ENCODE measurements at places on chromosomes 13 and 19.

- no peak for DNase-seq
Observed at GRCh38 chr19:57559008-57559403, 657 bp downstream of the ZNF550 start.

- DNase-seq, result no peak
Observed at GRCh38 chr13:25143706-25144105, 28.4 kb downstream of the AMER2 start.

GRCh38 chr19:53172889-53173288, 14.0 kb upstream of the ZNF347 start:
- no peak for DNase-seq

- no peak for DNase-seq
Observed at GRCh38 chr13:30607908-30608307, 9.8 kb upstream of the USPL1 start.

GRCh38 chr13:85089186-85089585, 710.0 kb downstream of the SLITRK6 start:
- DNase-seq, result no peak

DNA sequence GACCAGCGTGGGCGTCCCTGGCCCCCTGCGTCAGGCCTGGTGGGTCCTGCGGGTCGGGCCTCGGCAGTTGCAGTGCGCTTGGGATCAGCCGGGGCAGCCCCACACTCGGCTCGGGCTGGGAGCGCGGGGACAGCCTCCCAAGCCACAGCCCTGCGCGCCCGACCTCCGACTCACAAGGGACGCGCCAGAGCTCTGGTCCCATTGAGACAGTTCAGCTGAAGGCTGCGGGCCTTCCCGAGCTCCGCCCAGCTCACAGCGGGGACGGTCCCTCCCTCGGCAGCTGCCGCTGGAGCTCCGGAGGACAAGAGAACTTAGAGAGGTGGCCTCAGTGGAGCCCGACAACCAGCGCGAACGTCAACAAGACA, 45.7 kb upstream of the ZNF730 start:
- DNase-seq, result no peak

DNA sequence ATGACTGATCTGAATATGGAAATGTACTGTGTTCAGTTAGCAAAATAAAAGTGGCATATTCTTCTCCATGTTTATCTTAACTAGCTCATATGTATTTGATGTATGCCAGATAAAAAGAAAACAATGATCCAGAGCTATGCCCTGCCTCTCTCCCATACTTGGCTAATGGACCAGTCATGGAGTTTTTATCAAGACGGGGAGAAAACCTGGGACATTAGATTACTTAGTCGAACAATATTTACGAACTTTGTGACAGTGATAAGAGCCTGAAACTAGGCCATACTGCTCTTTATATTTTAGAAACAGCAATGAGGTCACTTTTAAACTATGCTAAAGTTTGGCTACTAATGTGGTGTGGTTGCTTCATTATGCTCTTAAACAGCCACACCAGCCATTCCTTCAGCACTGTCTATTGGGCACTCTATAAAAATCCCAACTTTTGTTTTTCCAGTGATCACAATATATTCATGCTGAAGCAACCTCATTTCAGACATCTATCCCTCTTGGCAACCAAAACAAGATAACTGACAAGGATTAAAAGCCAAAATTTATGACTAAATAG, 265.0 kb downstream of the FGF14 start:
- DNase-seq, result no peak

GRCh38 chr13:110317496-110318195, 10.6 kb downstream of the COL4A2 start:
- no peak for DNase-seq

GRCh38 chr13:100520936-100521850, 67.4 kb downstream of the GGACT start:
- DNase-seq, result no peak

GRCh38 chr19:49423985-49424303, 703 bp upstream of the PTH2 start:
- DNase-seq, result no peak

- no peak for DNase-seq
Observed at GRCh38 chr13:46654951-46655350, 102.0 kb downstream of the LRCH1 start.

- DNase-seq, result peak; percentile 89
Observed at GRCh38 chr19:19821366-19821951, at the start of gene ZNF506. TSS of gene ZNF506 (minus strand) at chr19:19821750. CDS start at chr19:19821603, 147 bp downstream.

- no peak for DNase-seq
Observed at GRCh38 chr19:16127080-16127479, 15.4 kb downstream of the RAB8A start.

GRCh38 chr19:2026770-2027169, 11.3 kb upstream of the BTBD2 start:
- DNase-seq, result no peak

DNA sequence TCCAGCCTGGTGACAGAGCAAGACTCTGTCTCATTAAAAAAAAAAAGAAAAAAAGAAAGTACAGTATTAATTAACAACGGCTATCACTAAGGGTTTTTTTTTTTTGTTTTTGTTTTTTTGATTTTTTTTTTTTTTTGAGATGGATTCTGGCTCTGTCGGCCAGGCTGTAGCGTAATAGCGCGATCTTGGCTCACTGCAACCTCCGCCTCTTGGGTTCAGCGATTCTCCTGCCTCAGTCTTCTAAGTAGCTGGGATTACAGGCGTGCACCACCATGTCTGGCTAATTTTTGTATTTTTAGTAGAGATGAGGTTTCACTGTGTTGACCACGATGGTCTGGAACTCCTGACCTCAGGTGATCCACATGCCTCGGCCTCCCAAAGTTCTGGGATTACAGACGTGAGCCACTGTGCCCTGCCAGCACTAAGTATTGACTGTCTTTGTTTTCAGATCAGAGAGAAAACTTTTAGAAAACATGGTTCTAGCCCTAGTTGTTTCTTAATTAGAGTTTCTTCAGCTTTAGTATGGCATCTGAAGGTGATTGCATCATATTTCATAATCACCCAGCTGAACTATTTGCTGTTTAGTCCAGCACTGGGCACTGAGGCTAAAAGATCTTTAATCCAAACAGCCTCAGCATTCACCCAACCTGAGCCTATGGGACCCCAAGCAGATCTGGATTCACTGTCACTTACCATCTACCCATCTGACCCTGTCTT, 2.7 kb upstream of the GATAD2A start:
- no peak for DNase-seq

DNA sequence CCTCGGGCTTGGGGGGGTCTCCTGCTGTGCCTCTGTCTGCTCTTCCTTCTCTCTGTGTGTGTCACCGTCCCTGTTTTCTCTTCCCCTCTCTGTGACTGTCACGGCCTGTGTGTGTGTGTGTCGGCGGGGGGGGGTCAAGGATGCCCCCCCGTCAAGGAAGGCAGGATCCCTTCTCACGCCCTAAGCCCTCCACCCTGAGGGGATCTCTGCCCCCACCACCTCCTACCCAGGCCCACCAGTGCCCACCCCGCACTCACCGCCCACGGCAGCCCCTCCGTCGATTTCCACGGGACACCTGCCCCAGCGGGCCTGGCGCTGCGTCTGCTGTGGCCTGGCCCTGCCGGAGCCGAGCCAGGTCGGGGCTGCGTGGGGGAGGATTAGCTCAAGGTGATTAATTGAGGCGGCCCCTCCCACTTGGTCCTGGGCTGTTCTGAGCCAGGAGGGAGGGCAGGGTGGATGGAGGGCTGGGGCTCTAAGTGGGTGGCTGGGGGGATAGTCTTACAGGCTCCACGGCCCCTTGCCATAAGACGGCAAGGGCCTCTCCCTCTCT, at the start of gene RAX2:
TSS of gene RAX2 (minus strand) at position 323 of the 550 bp plus-strand sequence. CDS start 486 bp downstream, outside the sequence.
- no peak for DNase-seq

DNA sequence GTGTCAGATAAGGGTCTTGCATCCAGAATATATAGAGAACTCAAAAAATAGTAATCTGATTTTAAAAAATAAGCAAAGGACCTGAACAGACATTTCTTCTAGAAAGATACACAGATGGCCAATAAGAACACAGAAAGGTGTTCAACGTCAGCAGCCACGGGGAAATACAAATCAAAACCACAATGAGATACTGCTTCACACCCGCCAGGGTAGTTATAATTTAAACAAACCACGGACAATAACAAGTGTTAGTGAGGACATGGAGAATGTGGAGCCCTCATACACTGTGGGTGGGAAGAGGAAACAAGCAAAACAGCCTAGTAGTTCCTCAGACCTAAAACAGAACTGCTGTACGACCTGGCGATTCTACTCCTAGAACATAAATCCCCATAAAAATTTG, 26.7 kb upstream of the NAPA start:
- no peak for DNase-seq

- no peak for DNase-seq
Observed at GRCh38 chr13:112657850-112658445, 31.9 kb upstream of the ATP11A start.

- no peak for DNase-seq
Observed at GRCh38 chr19:18523841-18524240, 2.0 kb upstream of the ELL start.

- no peak for DNase-seq
Observed at GRCh38 chr13:29428310-29429181, 166.9 kb downstream of the SLC7A1 start.

- no peak for DNase-seq
Observed at GRCh38 chr13:80307401-80307987, 33.4 kb downstream of the SPRY2 start.

DNA sequence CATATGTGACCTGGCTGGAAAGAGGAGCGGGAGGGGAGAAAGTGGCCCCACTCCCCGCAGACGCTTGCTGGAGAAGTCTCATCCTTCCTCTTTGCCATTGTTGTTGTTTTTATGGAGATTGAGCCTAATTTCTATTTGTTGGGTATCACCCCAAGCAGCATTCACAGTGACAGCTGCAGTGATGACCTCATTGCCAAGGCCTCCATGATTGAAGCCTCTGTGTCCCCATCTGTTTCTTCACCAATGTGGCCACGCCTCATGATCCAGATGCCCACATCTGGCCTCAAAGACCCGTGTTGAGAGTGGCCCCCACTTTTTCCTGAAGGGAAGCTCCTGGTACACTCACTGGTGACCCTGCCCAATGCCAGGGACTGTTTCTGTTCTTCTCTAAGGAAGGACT, 154.2 kb downstream of the SLC7A1 start:
- no peak for DNase-seq

- DNase-seq, result no peak
Observed at GRCh38 chr13:44403461-44404056, 29.9 kb downstream of the SERP2 start.

DNA sequence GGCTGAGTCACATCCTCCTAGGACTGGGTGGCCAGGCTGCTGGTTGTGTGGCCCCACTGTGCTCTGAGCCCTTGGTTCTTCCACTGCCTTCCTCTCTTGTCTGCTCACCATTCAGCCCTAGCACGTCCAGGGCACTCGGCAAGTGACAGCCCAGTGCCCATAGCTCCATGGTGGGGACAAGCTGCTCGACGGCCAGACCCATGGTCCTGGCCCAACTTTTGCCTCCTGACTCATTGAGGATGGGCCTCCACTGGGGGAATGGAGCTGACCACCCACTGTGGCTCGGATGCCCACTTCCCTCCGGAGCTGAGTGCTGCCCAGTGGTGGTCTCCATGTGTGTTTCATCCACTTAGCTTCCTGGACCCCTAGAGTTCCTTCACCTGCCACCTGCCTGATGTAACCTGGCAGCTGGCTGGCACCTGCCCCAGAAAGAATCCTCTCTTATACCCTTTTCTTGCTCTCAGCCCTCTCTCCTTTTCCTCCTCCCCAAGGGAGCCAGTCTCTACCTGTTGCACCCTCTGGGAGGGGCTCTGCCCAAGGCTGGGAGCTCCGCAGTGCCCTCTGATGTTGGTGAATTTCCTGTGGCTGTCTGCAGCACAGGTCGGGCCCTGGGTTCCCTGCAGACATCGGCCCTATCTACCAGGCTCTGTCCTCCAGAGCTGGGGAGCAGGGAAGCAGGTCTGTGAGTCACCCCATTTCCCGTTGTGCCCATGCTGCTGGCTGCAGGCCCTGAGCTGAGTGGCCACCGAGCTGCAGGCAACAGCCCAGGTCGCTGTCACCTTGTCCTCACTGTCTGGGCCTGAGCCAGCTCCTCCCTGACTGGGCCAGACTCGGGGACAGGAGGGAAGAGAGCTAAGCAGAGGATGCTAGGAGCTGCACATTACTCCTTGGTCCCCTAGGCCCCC, 7.4 kb downstream of the CHST8 start:
- no peak for DNase-seq

- no peak for DNase-seq
Observed at GRCh38 chr19:3471954-3472655, 8.2 kb downstream of the SMIM24 start.

DNA sequence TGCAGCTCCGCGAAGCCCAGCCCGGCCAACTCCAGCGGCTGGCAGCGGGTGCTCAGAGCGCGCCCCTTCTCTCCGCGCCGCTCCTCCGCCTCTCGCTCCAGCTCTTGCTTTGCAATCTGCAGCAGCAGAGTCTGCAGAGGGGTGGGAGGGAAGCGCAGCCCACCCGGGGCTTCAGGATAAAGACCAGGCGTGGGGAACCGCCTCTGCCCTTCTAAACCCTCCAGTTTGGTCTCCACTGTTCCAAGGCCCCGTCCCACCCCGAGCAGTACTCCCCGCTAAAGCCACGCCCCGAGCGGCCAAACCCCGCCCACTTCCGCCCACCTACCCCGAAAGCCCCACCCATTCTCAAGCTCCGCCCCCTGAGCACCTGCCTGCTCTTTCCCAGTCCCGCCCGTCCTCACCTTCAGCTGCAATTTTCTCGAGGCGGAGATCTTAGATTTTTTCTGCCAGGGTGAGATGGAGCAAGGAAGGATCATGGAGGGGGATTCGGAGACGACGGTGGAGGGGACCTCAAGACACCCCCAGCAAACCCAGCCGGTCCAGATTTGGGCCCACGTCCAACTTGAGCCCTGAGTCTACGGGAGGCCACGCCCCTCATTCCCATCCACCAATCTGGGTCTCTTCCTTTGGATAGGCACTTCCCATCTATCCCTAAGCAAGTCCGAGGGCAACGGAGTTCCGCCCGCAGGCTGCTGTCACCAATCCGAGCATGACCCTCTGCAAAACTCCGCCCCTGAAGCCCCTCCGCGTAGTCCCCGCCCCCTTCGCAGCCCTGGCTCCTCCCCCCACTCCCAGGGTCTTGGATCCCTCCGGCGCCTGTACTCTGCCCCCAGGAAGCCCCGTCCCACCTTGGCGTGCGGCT, 1.1 kb downstream of the TNNI3 start:
- DNase-seq, result no peak

- no peak for DNase-seq
Observed at GRCh38 chr13:48066310-48066989, 28.5 kb downstream of the MED4 start.

DNA sequence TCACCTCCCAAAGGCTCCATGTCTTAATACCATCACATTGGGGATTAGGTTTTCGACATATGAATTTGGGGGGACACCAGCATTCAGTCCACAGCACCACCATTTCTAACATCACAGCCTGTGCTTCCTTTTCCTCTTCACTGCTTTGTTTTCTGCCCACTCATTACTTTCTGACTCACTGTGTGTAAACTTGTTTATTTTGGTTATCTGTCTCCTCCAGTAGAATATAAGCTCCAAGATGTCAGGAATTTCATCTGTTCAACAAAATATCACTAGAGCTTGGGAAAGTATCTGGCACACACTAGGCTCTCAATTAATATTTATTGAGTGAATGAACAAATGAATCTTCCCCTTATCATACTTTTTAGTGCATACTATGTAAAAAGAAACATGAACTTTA, 152.0 kb downstream of the NUFIP1 start:
- DNase-seq, result no peak

- DNase-seq, result no peak
Observed at GRCh38 chr13:26186995-26187394, 35.1 kb downstream of the RNF6 start.

GRCh38 chr19:13164343-13165161, 14.3 kb downstream of the IER2 start:
- no peak for DNase-seq

GRCh38 chr19:55118401-55118991, 1.1 kb upstream of the PPP1R12C start:
- no peak for DNase-seq

- no peak for DNase-seq
Observed at GRCh38 chr19:50196322-50196932, 7.0 kb upstream of the MYH14 start.

All from esophagus squamous epithelium (tissue), 5 donors.